Activated CD8-positive, alpha-beta T cell treated with anti-CD3 and anti-CD28 coated beads for 36 hours (primary cell): ENCODE measurements at places on chromosomes 12 and 14. TPM values are rescaled to one million over a fixed set of nuclear protein-coding genes. Genes with fewer than 3 reads are reported as not detected.

Gene TMEM179
- not detected for total RNA-seq

- no peak for DNase-seq
Measured at GRCh38 chr14:104350463-104351185, 212.2 kb downstream of the KIF26A start.

DNA sequence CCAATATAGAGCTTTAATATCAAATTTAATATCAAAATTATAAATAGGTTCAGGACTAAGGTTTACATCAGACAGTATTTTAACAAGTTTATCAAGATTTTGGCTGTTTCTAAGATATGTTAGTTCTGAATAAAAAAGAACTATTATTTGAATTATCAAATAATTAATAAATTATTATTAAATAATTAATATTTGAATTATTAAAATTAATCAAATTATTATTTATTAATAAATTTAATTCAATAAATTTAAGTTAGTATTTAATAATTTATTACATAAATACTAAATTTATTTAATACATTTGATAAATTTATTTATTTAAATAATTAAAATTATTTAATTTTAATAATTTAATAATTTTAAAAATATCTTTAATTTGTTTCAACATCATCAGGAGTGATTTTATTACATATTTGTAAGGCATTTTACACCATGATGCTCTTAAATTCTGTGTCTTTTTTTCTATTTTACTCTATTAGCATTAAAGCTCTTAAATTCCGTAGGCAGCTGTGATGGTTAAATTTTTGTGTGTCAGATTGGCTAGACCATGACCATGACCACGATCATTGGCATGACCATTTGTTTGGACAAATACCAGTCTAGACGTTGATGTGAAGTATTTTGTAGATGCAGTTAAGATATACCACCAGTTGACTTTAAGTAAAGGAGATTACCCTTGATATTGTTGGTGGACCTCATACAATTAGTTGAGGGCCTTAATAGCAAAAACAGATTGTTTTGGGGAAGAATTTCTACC is 82.6 kb downstream of the BBS10 start:
- no peak for DNase-seq

- DNase-seq = no peak
Measured at GRCh38 chr14:36952689-36953088, 219.7 kb downstream of the SLC25A21 start.
